ENCODE measurements at places on chromosomes 5 and 9.

DNA sequence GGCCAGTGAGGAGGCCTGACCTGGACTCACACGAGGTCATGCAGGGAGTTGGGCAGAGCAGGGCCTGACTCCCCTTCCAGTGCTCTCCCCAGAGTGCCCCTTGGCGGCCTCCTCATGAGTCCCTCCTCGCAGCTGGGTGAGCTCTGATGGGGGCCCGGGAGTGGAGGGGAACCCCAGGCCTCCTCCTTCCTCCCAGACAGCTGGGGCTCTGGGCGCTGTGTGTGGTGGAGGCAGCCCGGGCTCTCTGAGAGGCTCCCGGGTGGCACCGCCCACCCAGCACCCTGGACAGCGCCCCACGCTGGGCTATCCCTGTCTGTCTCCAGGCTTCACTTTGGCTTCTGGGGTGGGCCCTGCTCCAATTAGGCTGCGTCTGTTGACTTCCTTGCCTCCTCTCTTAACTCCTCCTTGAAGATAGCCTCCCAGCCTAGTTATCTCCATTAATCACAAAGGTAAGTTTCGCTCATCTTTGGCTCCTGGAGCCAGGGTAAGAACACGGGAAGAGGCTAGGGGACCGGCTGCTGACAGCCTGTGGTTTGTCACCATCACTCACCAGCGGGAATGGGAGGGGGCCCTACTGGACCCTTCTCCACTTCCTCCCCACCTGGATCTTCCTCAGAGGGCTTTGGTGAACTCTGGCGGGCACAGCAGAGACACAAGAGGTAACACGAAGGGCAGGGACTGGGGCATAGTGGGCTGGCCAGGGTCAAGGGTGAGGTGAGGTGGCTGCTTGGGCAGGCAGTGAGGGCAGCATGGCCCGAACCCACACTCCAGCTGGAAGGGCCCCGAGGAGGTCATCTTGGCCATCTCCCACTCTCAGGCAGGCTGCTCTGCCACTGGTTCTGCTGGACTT lies 13.1 kb downstream of the PSD2 start:
- DNase-seq: no peak

DNA sequence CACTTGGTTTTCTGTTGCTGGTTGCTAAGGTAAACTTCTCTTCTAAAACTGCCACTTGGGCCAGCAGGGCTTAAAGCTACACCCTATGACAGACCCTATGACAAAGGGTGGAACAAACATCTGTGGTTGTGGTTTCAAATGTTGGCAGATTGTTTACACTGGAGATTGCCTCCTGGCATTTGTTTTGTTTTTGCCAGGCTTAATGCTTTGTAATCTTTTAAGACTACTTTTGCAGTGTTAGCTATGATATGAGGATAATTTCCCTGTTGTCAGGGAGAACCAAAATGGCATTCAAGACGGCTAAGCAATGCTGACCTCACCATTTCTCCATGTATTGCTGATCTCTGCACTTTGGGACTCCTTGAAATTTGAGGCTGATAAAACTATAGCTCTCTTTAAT lies 50.3 kb downstream of the MAMDC2 start:
- no peak for DNase-seq

DNA sequence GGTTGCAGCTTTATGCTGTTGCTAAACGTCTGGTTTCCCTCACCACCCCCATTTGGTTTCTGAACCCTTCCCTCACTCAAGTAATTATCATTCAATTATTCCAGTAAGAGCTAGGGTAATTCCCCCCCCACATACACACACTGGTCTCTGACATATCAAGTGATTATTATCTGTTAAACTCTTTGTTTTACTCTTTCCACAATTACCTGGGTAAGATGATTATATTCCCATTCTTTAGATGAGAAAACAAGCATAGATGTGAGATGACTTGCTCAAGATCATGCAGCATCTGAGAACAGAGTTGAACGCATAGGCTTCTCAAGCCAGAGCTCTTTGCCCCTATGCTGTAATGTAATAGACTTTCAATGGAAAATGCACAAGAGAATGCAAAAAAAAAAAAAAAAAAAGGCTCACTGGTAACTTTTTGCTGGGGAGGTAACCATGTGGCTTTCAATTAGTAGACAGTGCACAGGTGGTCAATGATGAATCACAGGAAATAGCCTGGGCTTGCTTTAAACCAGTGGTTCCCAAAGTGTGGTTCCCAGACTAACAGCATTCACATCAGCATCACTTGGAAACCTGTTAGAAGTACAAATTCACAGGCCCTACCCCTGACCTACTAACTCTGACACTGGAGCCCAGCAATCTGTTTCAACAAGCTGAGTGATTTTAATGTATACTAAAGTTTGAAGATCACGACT lies 87.6 kb downstream of the PIK3R1 start:
- no peak for DNase-seq

GRCh38 chr5:156387391-156387790 lies 60.4 kb downstream of the SGCD start:
- DNase-seq: no peak

GRCh38 chr5:75364571-75365280 lies 27.7 kb downstream of the HMGCR start:
- no peak for DNase-seq

- no peak for DNase-seq
Measured at GRCh38 chr9:120078112-120078511, 501.9 kb downstream of the CDK5RAP2 start.

- no peak for DNase-seq
Measured at GRCh38 chr9:129773262-129774048, 20.6 kb upstream of the PTGES start.

GRCh38 chr9:121388140-121388905 lies 18.3 kb upstream of the STOM start:
- DNase-seq: no peak

DNA sequence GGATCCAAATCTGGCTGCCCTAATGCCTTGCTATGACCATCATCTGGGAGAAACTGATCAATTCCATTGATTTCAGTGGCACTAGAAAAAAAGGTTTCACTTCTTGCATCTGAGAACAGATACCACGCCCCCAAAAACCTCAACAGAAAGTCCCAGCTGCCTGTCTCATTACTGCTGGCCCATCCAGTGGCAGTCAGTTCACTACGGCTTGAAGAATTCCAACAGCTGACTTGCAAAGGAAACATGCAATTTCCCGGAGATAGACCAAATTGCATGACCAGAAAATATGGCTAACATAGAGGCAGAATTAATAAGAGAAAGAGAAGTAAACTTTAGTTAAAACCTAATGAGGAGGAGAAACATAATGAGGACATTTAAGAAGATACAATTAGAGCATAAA lies 48.6 kb downstream of the UGCG start:
- no peak for DNase-seq

DNA sequence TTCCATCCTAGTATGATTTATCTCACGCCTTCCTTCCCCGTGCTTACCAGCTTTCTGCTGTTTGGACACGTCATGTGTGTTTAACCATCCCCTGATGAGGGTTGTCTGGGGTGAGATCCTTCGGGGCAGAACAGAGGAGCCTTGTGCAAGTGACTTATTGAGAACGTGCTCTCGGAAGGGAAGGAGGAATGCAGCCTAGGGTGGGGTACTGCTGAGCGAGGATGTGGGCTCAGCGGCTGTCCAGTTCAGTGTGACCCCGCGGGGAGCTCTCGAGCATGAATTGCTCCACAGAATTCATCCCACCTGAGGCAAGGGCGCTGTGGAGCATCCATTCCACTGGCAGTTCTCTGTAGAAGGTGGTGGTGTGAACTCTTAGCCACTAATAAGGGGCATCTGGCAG lies 4.0 kb downstream of the MYOZ3 start:
- DNase-seq: no peak

DNA sequence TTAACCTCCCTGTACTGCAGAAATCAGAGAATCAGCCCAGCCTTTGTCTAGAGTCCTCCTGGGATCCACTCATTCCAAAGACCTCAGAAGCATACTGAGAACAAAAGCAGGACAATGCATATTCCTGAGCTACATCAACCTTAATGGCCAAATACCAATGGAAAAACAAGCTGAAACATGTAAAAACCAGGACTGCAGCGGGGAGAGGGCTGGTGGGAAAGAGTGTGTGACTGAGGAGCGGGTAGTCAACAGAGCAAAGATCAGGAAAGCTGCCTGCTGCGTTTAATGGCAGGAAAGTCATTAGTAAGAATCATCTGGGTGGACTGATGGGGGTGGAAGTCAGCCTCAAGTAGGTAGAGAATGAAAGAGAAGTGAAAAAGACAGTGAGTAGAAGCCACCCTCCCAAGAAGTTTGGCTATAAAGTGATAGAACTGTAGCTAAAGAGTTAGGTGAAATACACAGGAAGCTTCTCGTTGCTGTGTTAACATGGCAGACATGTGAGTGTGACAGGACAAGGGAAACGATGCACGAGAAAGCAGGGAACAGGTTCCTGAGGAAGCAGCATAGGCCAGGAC lies 88.1 kb downstream of the OTULIN start:
- no peak for DNase-seq

GRCh38 chr9:71863631-71864030 lies 47.4 kb downstream of the ABHD17B start:
- no peak for DNase-seq

DNA sequence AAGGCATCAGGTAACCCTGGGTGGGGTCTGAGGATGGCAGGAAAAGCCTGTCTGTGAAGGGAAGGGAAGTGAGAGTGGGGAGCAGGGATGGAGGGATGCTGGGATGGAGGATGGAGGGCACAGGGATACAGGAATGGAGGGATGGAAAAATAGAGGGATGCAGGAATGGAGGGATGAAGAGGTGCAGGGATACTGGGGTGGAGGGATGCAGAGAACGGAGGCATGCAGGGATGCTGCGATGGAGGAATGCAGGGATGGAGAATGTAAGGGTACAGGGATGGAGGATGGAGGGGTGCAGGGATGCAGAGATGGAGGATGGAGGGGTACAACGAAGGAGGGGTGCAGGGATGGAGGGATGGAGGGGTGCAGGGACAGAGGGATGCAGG lies 9.1 kb downstream of the PTGES2 start:
- DNase-seq: no peak

- DNase-seq: no peak
Measured at GRCh38 chr5:100479079-100479688, 56.0 kb upstream of the FAM174A start.

DNA sequence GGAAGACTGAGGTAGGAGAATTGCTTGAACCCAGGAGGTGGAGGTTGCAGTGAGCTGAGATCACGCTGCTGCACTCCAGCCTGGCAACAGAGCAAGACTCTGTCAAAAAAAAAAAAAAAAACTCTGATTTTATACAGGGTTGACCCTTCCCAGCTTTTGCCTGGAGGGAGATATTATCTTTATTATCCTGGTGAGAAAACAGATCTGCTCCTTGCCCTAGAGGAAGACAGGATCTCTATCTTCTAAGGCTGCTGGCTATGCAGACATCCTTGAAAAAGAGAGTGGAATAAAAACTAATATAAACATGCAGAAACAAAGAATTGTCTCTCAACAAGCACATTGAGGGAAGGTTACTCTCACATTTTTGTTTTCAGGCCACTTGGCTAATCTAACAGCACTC lies 1503.4 kb upstream of the WWC1 start:
- DNase-seq: no peak

DNA sequence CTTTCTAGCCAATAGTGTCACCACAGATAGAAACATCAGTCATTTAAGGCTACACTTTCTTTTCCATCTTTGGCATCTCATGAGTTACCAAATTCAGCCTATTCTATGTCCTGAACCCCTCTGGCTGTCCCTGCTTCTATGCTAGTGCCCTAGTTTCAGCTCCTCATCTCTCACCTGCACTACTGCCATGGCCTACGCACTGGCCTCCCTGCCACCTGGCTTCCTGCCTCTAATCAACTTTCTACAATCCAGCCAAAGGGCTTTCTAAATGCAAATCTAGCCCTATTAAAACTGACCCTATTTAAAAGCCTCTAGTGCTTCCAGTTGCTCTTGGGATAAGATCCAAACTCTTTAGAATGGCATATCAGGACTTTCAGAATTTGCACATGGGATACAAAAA lies 482.9 kb downstream of the TMEM38B start:
- no peak for DNase-seq

GRCh38 chr9:78552802-78553201 lies 255.9 kb downstream of the PSAT1 start:
- DNase-seq: no peak

DNA sequence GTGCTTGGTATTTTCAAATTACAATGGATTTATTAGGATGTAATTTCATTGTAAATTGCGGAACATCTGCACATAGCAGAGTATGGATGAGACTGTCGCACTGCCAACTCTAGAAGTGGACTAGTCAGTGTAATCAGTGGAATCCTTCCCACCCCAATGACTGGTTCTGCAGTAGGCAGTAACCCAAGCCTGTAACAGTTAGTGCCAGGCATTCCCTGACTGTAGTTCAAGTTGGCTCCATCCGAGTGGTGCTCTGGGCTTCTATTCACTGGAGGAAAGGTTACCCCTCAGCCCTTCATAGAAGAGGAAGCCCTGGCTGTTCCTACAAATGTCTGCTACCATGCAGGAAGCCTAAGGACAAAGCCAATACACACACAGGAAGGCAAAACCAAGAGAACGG lies 23.2 kb downstream of the AK3 start:
- no peak for DNase-seq

GRCh38 chr9:79692857-79693571 lies 121.2 kb downstream of the TLE4 start:
- no peak for DNase-seq

GRCh38 chr9:14741369-14741768 lies 18.8 kb upstream of the CER1 start:
- DNase-seq: no peak

DNA sequence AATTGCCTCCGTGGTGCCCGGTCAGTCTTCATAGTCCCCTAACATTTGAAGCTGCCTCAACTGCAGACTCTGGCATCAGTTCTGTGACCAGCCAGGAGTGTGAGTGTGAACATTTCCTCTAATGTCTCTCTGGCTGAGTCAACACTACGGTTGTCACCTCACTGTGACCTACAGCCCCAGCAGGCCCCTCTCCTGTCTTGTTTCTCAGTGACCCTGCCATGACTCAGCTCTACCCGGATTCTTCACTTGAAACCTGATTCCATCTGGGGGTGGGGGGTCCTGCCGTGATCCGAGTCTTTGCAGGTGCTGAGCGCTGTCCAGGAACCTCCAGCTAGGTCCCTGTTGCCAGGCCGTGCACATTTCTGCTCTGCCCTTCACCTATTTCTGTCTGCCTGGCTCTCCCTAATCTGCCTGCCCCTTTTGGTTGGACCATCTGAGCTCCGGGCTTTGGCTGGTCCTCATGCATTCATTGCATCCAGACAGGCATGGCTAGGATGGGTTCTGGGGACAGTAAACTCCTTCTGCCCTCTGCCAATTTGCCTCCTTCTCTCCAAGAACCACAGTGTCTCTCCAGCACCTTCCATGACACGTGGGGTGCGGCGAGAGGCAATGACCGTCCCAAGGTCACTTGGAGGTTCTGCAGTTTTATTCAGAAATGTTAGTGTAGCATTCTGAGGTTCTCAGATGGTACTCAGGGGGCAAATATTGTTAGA lies 24.2 kb downstream of the STC2 start:
- no peak for DNase-seq

GRCh38 chr9:136826703-136827582 lies 15.3 kb upstream of the AJM1 start:
- no peak for DNase-seq

DNA sequence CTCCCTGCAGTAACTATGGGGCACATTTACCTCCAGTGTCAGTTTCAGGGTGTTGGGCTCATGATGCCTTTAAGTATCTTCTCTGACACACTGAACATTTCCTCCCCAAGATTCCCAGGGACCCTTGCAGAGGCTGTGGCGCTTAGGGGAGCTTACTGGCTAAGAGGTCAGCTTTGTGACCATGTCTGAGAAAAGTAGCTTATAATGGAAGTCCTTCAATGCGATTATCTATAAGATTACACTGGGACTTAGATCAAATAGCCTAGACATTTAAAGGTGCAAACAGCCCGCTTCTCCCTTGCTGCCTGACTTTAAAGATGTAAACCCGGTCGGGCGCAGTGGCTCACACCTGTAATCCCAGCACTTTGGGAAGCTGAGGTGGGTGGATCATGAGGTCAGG lies 25.4 kb downstream of the FABP6 start:
- DNase-seq: no peak
